ENCODE measurements at places on chromosomes 16 and 17. TPM values are rescaled to one million over a fixed set of nuclear protein-coding genes. Genes with fewer than 3 reads are reported as not detected.
A peak's percentile ranks its signal among the peaks of the same experiment; 100 is the strongest.

The ABR gene
- 68.0 TPM for polyA plus RNA-seq

The HEATR3 gene
- polyA plus RNA-seq, result 13.0 TPM

The PSMD11 gene
- 68.4 TPM for polyA plus RNA-seq

- no peak overlapping the region for H3K27ac ChIP-seq
- H3K36me3 ChIP-seq, result no peaks in the 10 kb centered on the region
- peaks cover 6% of the 10 kb centered on the region for H3K4me1 ChIP-seq
Measured at GRCh38 chr17:62963296-62963695, 2.7 kb upstream of the TANC2 start.

- no peak overlapping the region for H3K4me3 ChIP-seq
- H3K36me3 ChIP-seq, result no peaks in the 10 kb centered on the region
- H3K27me3 ChIP-seq, result peaks cover 3% of the 10 kb centered on the region
- no peak overlapping the region for H3K27ac ChIP-seq
- H3K4me1 ChIP-seq, result peaks cover 2% of the 10 kb centered on the region
Measured at GRCh38 chr17:28511858-28512461, 5.8 kb downstream of the FOXN1 start.

The DOC2A gene
- polyA plus RNA-seq, result 34.2 TPM

DNA sequence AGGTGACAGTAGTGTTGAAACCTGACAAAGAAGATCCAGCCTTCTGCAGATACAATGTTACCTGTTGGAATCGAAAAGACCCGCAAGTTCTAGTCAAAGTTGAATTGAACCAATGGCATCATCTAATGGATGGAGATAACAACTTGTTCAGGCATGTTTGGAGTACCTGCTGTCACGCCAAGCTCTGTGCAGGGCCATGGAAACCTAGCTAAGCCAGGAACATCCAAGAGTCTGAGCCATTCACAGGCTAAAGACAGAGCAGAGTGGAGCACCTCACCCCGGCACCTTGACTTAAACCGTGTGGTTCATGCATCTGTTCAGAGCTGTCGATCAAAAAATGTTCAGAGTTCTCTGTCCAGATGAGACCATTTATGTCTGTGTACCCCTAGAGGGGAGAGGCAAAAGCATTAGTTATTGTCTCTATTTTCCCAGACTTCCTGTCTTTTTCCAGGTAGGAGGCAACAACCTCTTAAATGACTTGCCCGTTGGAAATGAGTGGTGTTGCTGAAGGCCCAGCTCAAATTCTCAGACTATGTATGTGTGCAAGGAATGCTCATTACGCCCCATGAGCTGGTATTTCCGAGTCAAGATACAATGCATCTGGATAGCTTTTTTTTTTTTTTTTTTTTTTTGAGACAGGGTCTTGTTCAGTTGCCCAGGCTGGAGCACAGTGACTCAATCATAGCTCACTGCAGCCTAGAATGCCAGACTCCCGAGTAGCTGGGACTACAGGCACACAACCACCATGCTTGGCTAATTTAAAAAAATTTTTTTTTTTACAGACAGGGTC, 44.9 kb upstream of the XYLT1 start:
- H3K4me3 ChIP-seq, result no peak overlapping the region
- no peaks in the 10 kb centered on the region for H3K4me1 ChIP-seq
- H3K36me3 ChIP-seq, result no peaks in the 10 kb centered on the region
- no peaks in the 10 kb centered on the region for H3K27me3 ChIP-seq
- DNase-seq, result no peak
- H3K27ac ChIP-seq, result no peak overlapping the region

GRCh38 chr16:30380803-30381208, 1.6 kb downstream of the SEPTIN1 start:
- no peak for DNase-seq
- H3K4me3 ChIP-seq, result no peak overlapping the region

DNA sequence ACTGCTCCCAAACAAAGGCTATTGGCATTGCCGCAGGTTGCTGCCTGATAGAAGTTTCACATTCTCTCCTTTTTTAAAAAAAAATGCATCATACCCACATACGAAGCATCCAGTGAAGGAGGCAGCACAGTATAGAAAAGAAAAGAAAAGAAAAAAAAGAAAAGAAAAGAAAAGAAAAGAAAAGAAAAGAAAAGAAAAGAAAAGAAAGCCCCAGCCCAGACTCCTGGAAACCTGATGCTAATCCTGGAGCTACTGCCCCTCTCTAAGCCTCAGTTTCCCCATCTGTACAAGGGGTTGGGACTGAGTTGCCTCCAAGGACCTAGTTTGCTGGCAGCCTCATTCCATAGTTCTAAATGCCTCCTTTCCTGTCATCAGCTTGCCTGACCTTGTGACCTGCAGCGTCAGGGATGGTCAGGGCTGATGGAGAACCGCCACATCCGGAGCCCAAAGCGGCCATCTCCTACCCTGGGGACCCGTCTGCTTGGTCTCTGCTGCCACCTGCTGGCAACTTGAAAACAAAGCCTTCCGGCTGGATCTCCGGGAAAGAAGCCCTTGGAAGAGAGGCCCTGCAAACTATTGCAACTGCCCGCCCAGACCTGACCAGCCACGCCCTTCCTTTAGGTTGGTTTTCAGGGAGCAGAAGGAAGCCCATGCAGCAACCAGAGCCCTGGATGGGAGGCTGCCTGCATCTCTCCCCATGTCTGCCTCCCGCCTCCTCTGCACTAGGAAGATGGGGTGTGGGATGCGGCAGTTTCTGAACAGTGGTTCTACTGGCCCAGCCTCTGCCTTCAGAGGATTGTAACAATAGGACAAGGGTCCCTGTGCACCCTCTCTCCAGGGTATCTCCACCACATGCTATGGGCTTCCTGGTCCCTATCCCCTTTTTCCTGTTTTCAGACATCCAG, 13.0 kb downstream of the AIPL1 start:
- H3K27ac ChIP-seq, result no peak overlapping the region
- H3K27me3 ChIP-seq, result no peaks in the 10 kb centered on the region
- H3K4me1 ChIP-seq, result no peaks in the 10 kb centered on the region

DNA sequence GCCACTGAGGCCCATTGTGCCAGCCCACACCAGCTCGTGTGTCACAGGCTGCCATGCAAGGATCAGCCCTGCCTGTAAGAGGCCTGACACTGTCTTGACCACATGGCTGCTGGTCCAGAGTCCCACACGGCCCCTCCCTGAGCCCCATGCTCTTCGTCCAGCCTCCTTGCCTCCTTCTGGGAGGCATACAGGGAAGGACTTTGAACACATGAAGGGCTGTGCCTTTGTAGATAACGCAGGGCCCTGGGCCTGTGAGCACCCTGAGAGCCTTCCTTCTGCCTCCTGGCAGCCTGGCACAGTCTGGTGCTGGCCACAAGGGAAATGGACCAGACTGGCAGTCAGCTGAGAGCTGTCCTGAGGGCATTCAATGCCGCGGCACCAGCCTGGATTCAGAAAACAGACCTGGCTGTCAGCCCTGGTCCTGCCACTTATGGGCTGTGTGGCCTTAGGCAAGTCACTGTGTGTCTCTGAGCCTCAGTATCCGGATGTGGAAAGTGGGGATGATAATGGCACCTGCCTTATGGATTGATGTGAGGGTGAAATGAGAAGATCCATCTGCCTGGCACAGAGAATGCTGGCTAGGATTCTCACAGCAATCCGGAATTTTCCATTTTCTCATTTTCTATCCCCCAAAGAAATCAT, 19.2 kb upstream of the SPNS2 start:
- H3K4me1 ChIP-seq, result peaks cover 13% of the 10 kb centered on the region
- H3K27ac ChIP-seq, result no peak overlapping the region
- DNase-seq, result no peak
- H3K36me3 ChIP-seq, result no peaks in the 10 kb centered on the region
- no peaks in the 10 kb centered on the region for H3K27me3 ChIP-seq
- no peak overlapping the region for H3K4me3 ChIP-seq

DNA sequence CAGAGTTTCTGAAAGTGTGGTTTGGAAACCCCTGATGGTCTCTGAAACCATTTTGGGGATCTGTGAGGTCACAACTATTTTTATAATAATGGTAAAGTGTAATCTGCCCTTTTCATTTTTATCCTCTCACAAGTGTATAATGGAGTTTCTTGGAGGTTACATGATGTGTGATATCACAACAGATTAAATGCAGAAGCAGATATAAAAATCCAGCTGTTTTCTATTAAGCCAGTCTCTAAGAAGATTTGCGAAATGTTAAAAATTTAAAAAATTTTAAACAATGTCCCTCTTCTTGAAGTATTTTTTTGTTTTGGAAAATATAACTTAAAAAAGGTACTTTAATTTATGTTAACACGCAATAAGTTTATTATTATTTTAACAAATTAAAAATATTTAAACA, 48.7 kb downstream of the RPGRIP1L start:
- H3K4me3 ChIP-seq, result no peak overlapping the region
- H3K27ac ChIP-seq, result no peak overlapping the region

The PIRT gene
- not detected for polyA plus RNA-seq

- no peaks in the 10 kb centered on the region for H3K27me3 ChIP-seq
- peaks cover 6% of the 10 kb centered on the region for H3K4me1 ChIP-seq
- no peak overlapping the region for H3K4me3 ChIP-seq
- H3K27ac ChIP-seq, result no peak overlapping the region
- no peak for DNase-seq
Measured at GRCh38 chr17:63635787-63636186, 13.6 kb downstream of the MAP3K3 start.

The SECTM1 gene
- polyA plus RNA-seq, result 0.65 TPM

DNA sequence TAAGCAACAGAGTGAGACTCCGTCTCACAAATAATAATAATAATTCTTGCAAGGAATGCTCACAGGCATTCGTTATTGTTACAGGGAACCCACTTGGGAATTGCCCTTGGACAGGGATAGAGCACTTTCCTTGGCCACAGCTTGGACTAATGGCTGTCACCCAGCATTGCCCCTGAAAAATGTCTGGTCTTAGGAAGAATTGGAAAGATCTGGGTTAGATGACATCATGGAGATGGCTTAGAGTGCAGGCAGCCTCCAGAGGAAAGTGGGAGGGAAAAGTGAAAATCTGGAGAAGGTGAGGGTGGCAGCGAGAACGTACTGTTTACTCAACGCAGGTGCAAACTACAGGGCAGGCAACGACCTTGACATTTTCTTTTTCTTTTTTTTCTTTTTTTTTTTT, 59.3 kb upstream of the MRTFB start:
- peaks cover 10% of the 10 kb centered on the region for H3K4me1 ChIP-seq
- no peak overlapping the region for H3K4me3 ChIP-seq
- no peaks in the 10 kb centered on the region for H3K36me3 ChIP-seq
- DNase-seq, result no peak
- no peak overlapping the region for H3K27ac ChIP-seq

DNA sequence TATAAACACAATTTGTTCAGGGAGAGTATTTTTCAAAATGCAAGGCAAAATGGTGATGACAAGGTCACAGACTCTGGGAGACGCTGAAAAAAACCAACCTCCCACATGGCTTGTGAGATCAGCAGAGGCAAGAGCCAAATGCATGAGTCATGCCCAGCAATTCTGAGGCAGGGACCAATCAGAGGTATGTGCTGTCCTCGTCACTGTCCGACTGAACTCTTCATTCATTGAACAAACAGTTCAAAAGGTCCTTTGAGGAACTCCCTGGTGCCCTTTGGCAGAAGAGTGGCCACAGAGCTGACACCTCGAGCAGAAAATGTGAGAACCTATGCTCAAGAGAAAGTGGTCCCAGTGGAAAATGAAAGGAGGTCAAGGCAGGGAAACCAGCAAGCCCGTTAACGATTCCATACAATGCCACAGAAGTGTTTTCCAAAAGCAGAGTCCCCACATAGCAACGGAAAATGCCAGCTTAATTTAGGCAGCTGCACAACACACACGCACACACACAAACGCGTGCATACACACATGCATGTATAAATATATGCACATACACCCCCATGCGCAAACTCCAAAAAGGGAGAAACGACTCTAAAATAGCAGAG, 50.9 kb downstream of the CDH11 start:
- H3K27me3 ChIP-seq, result no peaks in the 10 kb centered on the region
- H3K36me3 ChIP-seq, result no peaks in the 10 kb centered on the region
- H3K27ac ChIP-seq, result no peak overlapping the region
- DNase-seq, result no peak
- no peaks in the 10 kb centered on the region for H3K4me1 ChIP-seq

GRCh38 chr16:2468725-2469398, 2.2 kb upstream of the NTN3 start:
- peaks cover 38% of the 10 kb centered on the region for H3K4me1 ChIP-seq
- no peak overlapping the region for H3K27ac ChIP-seq
- DNase-seq, result peak; percentile 59
- peak overlapping the region; percentile 38 for H3K4me3 ChIP-seq
- peaks cover 24% of the 10 kb centered on the region for H3K27me3 ChIP-seq

The KRTAP2-2 gene
- not detected for polyA plus RNA-seq

- H3K4me1 ChIP-seq, result peaks cover 22% of the 10 kb centered on the region
- H3K36me3 ChIP-seq, result peaks cover 26% of the 10 kb centered on the region
- no peak for DNase-seq
- H3K27me3 ChIP-seq, result no peaks in the 10 kb centered on the region
- peak overlapping the region; percentile 99 for H3K4me3 ChIP-seq
Measured at GRCh38 chr16:1963806-1964505, 670 bp downstream of the RPS2 start.

The TERF2IP gene
- polyA plus RNA-seq, result 5.5 TPM

GRCh38 chr16:26645614-26646013, 421.1 kb upstream of the C16orf82 start:
- no peak overlapping the region for H3K27ac ChIP-seq
- H3K4me1 ChIP-seq, result no peaks in the 10 kb centered on the region
- H3K27me3 ChIP-seq, result no peaks in the 10 kb centered on the region

DNA sequence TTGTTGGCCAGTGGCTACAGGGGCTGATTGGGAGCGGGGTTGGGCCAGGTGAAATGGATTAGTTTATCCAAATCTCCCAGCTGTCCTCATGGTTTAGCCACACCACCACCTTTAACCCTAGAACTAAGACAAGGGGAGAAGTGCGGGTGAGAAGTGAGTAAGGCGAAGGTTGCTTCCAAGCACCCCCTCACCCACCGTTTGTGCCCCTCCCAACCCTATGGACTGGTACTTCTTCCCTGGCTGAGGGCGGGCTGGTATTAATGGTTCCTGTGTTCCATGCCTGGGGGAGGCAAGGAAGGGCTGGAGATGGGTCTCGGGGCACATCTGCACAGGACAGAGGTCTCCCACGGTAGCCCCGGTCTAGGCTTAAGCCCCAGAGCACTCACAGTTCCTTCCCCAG, 25.1 kb downstream of the NT5M start:
- H3K36me3 ChIP-seq, result no peaks in the 10 kb centered on the region
- DNase-seq, result no peak
- no peak overlapping the region for H3K4me3 ChIP-seq

The HOXB7 gene
- polyA plus RNA-seq, result not detected

The PPL gene
- 15.8 TPM for polyA plus RNA-seq

The SNAI3 gene
- 13.3 TPM for polyA plus RNA-seq

GRCh38 chr16:70659546-70659945, 13.2 kb downstream of the IL34 start:
- no peaks in the 10 kb centered on the region for H3K27me3 ChIP-seq
- H3K36me3 ChIP-seq, result no peaks in the 10 kb centered on the region
- DNase-seq, result no peak
- H3K4me1 ChIP-seq, result peaks cover 12% of the 10 kb centered on the region
- H3K27ac ChIP-seq, result no peak overlapping the region
- H3K4me3 ChIP-seq, result no peak overlapping the region

The YBX2 gene
- polyA plus RNA-seq, result 19.2 TPM

Measured in H1 (cell line).